Activated T-helper 9 cell treated with anti-CD3 and anti-CD28 coated beads, Interleukin-2, amount 50 U/mL, for 16 hours (primary cell): ENCODE measurements at places on chromosomes 12 and 14.

- no peak for DNase-seq
These were observed 142.3 kb downstream of the DICER1 start for GRCh38 chr14:95015046-95015445.

DNA sequence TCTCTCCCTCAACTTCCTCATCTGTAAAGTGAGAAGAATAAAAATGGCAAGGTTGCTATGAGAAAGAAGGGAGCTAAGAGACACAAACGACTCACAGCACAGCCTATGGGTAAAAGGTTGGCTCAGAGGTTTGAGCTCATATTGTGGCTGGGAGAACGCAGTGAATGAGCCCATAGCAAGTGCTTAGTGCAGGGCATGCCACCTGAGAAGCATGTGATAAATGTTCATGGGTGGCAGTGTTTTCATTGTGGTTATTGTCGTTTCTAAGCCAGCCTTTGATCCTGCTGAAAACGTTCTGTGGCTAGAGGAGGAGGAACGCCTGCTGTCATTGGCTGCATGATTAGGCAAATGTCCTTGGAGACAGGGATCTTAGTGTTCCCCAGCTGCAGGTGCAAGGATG lies 150.4 kb downstream of the KSR2 start:
- no peak for DNase-seq

DNA sequence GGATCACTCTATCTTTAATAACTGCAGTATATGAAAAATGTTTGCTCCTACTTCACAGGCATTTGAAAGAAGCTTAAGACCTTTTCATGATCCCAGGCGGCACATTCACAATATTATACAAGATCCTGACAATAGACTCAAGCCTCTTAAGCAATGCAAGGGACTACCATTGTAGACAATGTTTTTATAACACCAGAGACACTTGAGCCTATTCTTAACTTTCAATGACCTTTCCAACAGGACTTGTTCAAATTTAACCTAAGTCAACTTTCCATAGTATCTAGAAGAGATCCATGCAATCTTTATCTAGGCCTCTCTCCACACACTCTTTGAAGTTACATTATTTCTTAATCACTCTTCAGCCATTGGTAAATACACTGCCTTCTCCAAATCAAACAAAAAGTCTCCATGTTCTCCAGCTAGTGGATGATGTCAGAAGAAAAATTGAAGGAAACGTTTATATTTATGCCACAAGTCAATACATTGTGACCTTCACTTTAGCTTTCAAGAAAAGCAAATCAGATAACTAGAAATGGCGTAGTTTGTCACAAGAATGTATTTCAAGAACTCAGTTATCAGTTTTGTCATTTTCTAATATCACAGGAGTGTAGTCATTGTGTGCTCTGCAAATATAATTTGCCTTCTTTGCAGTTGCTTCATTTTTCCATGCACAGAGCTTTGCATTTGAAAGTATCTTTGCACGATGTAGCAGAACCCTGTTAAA lies 41.2 kb downstream of the PHLDA1 start:
- DNase-seq: no peak

GRCh38 chr12:93168751-93169150 lies 209.0 kb upstream of the NUDT4 start:
- DNase-seq: no peak

- no peak for DNase-seq
These were observed 62.2 kb downstream of the PPP1R36 start for GRCh38 chr14:64612021-64612380.

- no peak for DNase-seq
These were observed at the start of gene ZDHHC22 for GRCh38 chr14:77141214-77142004. Gene ZDHHC22, minus strand, starts transcription at chr14:77141791. Its CDS starts 2,053 bp downstream, at chr14:77139738.

GRCh38 chr14:91019673-91020072 lies 40.8 kb downstream of the RPS6KA5 start:
- DNase-seq: no peak

DNA sequence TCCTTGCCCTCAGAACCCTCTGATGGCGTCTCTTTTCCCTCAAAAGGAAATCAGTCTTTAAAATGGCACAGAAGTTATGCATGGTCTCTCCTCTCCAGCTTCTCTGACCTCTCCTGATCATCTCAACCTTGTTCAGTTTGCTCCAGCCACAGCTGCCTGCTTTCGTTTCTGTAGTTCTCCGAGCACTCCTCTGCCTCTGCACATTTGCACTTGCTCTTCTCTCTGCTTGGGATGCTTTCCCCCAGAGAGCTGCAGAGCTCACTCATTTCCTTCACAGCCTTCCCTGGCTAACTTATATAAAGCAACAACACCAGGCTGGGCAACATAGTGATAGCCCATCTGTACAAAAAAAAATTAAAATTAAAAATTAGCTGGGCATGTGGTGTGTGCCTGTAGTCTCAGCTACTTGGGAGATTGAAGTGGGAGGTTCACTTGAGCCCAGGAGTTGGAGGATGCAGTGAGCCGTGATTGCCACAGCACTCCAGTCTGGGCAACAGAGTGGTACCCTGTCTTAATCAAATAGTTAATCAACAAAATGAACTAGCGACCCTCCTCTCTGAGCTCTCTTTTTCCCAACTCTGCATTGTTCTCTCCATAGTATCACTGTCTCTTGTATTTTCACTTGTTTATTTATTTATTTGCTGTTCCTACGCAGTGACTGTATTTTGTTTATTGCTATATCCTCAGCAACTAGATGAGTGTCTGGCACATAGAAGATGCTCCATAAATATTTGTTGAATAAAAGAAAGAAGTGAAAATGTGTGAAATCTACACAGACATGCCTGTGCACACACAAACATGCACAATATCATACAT lies 37.7 kb downstream of the PPFIBP1 start:
- no peak for DNase-seq
